ENCODE measurements at places on chromosomes 16 and 17. TPM values are rescaled to one million over a fixed set of nuclear protein-coding genes. Genes with fewer than 3 reads are reported as not detected.

The KRT40 gene
- total RNA-seq: not detected

GRCh38 chr16:583470-583814 is 6.4 kb upstream of the RAB40C start:
- H3K27me3 ChIP-seq: peaks cover 7% of the 10 kb centered on the region
- no peak overlapping the region for H3K4me3 ChIP-seq
- H3K27ac ChIP-seq: no peak overlapping the region
- no peaks in the 10 kb centered on the region for H3K36me3 ChIP-seq
- DNase-seq: no peak

- H3K4me3 ChIP-seq: peak overlapping the region; percentile 45
- H3K4me1 ChIP-seq: peaks cover 25% of the 10 kb centered on the region
- H3K27me3 ChIP-seq: no peaks in the 10 kb centered on the region
These were observed 6.1 kb downstream of the DOK4 start for GRCh38 chr16:57479976-57480753.

DNA sequence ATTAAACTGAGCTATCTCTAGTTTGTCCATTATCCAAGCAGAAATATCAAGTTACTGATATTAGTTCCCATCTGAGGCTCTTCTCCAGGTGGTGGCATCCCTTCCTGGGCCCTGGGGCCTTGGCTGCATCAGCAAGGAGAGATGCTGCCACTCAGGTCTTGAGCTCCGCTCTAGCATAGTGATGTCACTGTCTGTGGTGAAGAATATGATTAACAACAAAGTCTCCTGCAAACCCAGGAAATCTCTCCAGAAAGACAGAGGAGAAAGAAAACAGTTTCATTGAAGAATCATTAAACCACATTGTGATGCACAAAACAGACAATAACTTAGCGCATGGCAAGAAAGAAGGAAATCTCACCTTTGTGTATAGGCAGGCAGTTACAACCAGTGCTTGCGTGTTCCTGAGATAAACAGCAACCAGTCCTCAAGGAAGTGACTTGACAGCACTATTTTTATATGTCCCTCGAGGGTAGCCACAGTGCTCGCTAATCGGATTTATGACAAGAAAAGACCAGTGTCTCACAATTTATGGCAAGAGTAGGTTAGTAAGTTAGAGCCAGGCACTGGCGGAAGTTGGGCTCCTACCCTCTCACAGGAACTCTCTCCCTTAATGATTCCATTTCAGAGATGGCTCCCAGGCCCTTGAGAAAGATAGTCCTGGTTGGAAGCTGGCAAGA is 151.1 kb downstream of the AHSP start:
- no peaks in the 10 kb centered on the region for H3K36me3 ChIP-seq
- no peak overlapping the region for H3K27ac ChIP-seq
- H3K4me1 ChIP-seq: no peaks in the 10 kb centered on the region
- no peak for DNase-seq
- peaks cover 5% of the 10 kb centered on the region for H3K27me3 ChIP-seq

The ARL17B gene
- 21.8 TPM for total RNA-seq

The P2RX5 gene
- 0.36 TPM for total RNA-seq

GRCh38 chr17:8744086-8744785 is 400 bp downstream of the CCDC42 start:
- H3K27ac ChIP-seq: no peak overlapping the region
- no peak for DNase-seq
- H3K36me3 ChIP-seq: no peaks in the 10 kb centered on the region
- no peaks in the 10 kb centered on the region for H3K27me3 ChIP-seq
- no peak overlapping the region for H3K4me3 ChIP-seq

DNA sequence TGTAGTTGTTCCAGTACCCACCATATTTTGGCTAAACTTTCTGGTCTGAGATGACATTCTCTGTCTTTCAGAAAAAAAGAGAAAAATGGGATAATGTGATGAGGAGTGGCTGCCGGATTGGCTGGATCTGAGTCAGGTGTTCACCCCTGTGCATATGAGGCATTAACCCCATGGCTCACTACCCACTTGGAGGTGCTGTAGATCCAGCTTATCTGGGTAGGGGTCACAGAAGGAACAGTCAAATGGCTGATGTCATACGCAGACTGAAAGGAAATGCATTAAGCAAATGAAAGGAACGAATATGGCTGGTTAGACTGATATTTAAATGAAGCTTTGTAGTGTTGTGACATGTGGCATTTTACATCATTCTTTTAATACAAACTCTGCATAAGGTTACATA is 17.3 kb downstream of the MAP2K6 start:
- no peaks in the 10 kb centered on the region for H3K4me1 ChIP-seq
- no peak overlapping the region for H3K4me3 ChIP-seq
- H3K27me3 ChIP-seq: no peaks in the 10 kb centered on the region

- H3K4me3 ChIP-seq: no peak overlapping the region
- no peaks in the 10 kb centered on the region for H3K27me3 ChIP-seq
- DNase-seq: no peak
- no peak overlapping the region for H3K27ac ChIP-seq
- H3K4me1 ChIP-seq: no peaks in the 10 kb centered on the region
These were observed 1082.1 kb upstream of the RBFOX1 start for GRCh38 chr16:6250511-6250910.

GRCh38 chr16:13970708-13971422 is 50.9 kb downstream of the ERCC4 start:
- H3K4me1 ChIP-seq: no peaks in the 10 kb centered on the region
- no peak for DNase-seq
- H3K4me3 ChIP-seq: no peak overlapping the region
- H3K27me3 ChIP-seq: no peaks in the 10 kb centered on the region

DNA sequence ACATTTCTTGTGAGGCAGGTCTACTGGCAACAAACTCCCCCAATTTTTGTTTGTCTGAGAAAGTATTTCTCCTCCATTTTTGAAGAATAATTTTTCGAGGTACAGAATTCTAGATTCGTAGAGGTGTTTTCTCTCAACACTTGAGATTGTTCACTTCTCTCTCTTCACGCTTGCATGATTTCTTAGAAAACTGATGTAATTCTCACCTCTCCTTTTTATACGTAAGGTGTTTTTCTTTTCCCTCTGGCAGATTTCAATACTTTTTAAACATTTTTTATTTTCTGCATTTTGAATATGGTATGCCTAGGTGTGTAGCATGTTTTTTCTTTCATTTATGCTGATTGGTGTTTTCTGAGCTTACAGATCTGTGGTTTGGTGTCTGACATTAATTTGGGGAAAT is 201.5 kb upstream of the AXIN2 start:
- H3K4me1 ChIP-seq: no peaks in the 10 kb centered on the region
- H3K27me3 ChIP-seq: no peaks in the 10 kb centered on the region
- no peaks in the 10 kb centered on the region for H3K36me3 ChIP-seq
- no peak for DNase-seq

DNA sequence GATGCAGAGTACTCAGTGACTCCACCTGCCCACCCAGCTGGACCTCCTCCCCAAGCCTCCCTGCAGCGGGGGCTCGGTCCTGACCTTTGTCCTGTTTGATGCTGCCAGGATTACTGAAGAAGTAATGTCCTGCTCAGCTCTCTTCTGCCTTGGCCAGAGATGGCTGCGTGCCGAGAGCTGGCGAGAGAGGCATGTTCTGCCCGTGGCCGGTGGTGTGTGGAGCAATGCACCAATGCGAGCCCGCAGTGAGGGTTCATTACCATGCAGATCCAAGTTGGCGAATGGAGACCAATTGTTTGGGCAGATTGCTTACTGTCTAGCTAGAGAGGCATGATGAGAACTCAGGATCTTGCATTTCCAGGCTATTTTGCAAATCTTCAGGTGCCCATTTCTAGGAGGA is 248.9 kb downstream of the ENGASE start:
- no peaks in the 10 kb centered on the region for H3K27me3 ChIP-seq
- H3K4me1 ChIP-seq: no peaks in the 10 kb centered on the region
- H3K27ac ChIP-seq: no peak overlapping the region
- no peak overlapping the region for H3K4me3 ChIP-seq
- H3K36me3 ChIP-seq: no peaks in the 10 kb centered on the region

The HCRT gene
- not detected for total RNA-seq

DNA sequence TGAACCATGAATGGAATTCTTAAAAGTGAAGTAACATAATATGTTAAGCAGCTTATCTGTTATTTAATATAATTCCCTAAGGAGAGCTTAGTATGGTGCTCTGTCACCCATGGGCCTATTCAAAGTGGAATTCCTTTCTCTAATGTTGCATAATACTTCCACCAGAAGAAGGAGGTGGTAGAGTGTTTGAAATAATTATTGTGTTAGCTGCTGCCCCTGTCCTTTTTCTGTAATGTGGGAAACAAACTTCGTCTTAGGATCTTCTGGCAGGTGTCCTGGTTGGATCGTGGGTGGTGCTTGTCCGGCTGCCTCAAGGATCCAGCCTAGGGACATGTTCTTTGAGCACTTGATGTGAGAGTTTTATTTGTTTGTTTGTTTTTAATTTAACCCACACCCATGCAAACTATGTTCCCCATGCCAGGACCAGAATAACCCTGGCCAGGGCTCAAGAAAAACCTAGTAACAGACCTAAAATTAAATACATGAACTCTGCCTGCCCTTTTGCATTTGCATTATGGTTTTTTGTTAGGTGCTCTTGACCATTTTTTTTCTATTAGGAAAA is 46.1 kb downstream of the ZNRF1 start:
- DNase-seq: peak; percentile 77
- H3K36me3 ChIP-seq: no peaks in the 10 kb centered on the region
- peak overlapping the region; percentile 69 for H3K27ac ChIP-seq
- no peak overlapping the region for H3K4me3 ChIP-seq

DNA sequence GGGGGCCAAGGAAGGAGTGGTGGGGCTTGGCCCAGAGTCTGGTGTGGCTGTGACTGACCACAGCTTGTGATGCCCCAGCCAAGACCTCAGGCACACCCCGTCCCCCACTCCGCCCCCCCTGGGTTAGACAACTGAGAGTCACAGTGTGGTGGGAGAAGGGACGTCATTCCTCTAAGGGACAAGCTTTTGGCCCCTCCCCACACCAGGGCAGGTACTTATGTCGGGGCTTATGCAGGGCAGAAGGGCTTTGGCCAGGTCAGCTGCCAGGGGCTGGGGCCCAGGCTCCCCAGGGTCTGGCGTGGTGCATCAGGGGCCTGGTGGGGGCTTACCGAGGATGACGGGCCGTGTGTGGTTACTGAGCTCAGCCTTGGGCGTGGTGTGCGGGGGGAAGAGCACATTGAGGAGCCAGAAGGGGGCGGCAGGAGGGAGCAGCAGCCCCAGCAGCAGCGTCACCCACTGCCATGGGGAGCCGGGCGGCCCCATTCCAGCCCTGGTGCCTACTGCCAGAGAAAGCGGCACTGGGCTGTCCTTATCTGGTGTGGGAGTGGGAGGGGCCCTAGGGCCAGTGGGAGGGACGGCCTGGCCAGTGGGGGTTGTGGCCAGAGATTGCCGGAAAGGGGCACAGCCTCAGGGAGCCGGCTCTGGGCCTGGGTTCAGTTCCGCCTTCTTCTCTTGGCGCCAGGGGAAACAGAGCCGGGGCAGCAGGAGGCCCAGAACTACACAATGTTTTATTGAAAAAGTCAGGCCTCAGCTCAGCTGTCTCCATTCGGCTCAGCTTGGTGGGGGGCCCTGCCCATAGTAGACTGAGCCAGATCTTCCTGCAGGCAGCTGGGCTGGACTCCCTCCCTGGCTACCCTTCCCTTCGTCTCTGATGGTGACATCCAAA is at the start of gene LCAT:
TSS of gene LCAT (minus strand) at position 502 of the 886 bp plus-strand sequence. CDS start at position 483, 19 bp downstream.
- H3K36me3 ChIP-seq: peaks cover 78% of the 10 kb centered on the region
- H3K27ac ChIP-seq: peak within 1 kb of the TSS; percentile 84

- H3K27me3 ChIP-seq: peaks cover 54% of the 10 kb centered on the region
- H3K4me1 ChIP-seq: peaks cover 21% of the 10 kb centered on the region
- H3K27ac ChIP-seq: no peak overlapping the region
- no peaks in the 10 kb centered on the region for H3K36me3 ChIP-seq
- DNase-seq: no peak
These were observed 2.0 kb downstream of the CLDN6 start for GRCh38 chr16:3015865-3016521.

- H3K4me1 ChIP-seq: peaks cover 18% of the 10 kb centered on the region
- H3K36me3 ChIP-seq: peaks cover 47% of the 10 kb centered on the region
- peak overlapping the region; percentile 72 for H3K27ac ChIP-seq
- H3K4me3 ChIP-seq: peak overlapping the region; percentile 39
- peak; percentile 91 for DNase-seq
These were observed 16.7 kb downstream of the UNC13D start for GRCh38 chr17:75827308-75828075.

DNA sequence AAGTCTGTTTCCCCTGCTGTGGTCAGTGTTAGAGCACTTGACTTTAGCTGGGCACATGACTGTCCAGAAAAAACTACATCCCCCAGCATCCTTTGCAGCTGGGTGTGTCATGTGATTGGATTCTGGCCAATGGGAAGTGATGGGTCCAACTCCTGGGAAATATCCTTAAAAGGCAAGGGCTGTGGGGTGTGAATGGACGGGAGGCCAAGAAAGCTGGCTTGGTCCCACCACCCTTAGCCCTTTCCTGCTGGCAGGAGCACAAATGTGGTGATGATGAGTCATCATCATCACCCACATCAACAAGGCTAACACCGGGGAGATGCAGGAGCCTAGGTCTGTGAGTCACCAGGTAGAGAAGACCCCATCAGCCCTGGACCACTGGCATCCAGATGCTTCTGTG is 341.7 kb downstream of the C16orf95 start:
- H3K27me3 ChIP-seq: no peaks in the 10 kb centered on the region
- H3K4me1 ChIP-seq: no peaks in the 10 kb centered on the region
- no peaks in the 10 kb centered on the region for H3K36me3 ChIP-seq
- H3K27ac ChIP-seq: no peak overlapping the region
- no peak for DNase-seq
- H3K4me3 ChIP-seq: no peak overlapping the region

- peak overlapping the region; percentile 1 for H3K27ac ChIP-seq
- DNase-seq: no peak
- H3K4me3 ChIP-seq: no peak overlapping the region
- H3K36me3 ChIP-seq: no peaks in the 10 kb centered on the region
- no peaks in the 10 kb centered on the region for H3K27me3 ChIP-seq
These were observed 10.7 kb downstream of the GNAO1 start for GRCh38 chr16:56202036-56202435.

- H3K27me3 ChIP-seq: no peaks in the 10 kb centered on the region
- no peak overlapping the region for H3K4me3 ChIP-seq
- DNase-seq: no peak
- peaks cover 24% of the 10 kb centered on the region for H3K36me3 ChIP-seq
- H3K27ac ChIP-seq: no peak overlapping the region
- no peaks in the 10 kb centered on the region for H3K4me1 ChIP-seq
These were observed 25.9 kb downstream of the CYB561 start for GRCh38 chr17:63419949-63420867.

DNA sequence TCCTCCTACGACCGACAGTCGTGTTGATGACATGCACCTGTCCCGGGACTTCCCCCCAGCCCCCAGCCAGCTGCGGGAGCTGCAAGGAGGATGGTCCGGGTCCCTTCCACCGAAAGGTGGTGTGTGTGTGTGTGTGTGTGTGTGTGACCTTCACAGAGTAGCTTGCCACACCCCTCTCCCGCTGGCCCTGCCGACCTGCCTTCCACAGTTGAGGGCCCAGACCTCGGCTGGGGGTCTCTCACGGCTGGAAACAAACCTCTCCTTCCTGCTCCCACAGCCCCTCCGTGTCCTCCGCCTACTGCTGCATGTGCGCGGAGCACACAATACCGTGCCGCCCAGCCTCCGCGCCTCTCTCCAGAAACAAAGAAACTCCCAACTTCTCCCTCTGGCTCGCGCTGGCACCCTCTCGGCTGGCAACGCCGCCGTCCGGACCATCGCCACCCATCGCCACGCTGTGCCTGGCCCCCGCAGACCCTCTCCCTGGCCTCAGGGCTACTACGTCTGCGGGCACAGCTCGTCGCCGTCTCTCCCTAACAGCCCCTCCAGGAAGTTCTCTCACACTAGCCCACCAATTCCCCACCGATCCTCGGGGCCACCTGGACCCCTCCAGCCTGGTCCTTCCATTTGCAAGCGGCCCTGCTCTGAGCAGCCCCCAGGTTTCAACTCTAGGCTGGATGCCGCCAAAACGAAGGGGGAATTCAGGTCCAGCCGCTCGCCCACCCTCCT is 81.2 kb downstream of the TIMM22 start:
- H3K4me3 ChIP-seq: no peak overlapping the region
- no peaks in the 10 kb centered on the region for H3K27me3 ChIP-seq
- H3K27ac ChIP-seq: no peak overlapping the region
- no peak for DNase-seq
